ENCODE measurements at places on chromosomes 4 and X. TPM values are rescaled to one million over a fixed set of nuclear protein-coding genes. Genes with fewer than 3 reads are reported as not detected.

GRCh38 chr4:114691865-114692264 lies 93.3 kb downstream of the UGT8 start:
- H3K4me3 ChIP-seq = no peak overlapping the region
- no peak overlapping the region for H3K27ac ChIP-seq
- H3K27me3 ChIP-seq = no peaks in the 10 kb centered on the region
- peaks cover 2% of the 10 kb centered on the region for H3K4me1 ChIP-seq
- no peaks in the 10 kb centered on the region for H3K36me3 ChIP-seq
- DNase-seq = no peak

GRCh38 chrX:119647552-119648420 lies 41.6 kb upstream of the NKRF start:
- no peak for DNase-seq
- no peak overlapping the region for H3K4me3 ChIP-seq
- peaks cover 9% of the 10 kb centered on the region for H3K4me1 ChIP-seq
- H3K27me3 ChIP-seq = no peaks in the 10 kb centered on the region
- no peak overlapping the region for H3K27ac ChIP-seq

DNA sequence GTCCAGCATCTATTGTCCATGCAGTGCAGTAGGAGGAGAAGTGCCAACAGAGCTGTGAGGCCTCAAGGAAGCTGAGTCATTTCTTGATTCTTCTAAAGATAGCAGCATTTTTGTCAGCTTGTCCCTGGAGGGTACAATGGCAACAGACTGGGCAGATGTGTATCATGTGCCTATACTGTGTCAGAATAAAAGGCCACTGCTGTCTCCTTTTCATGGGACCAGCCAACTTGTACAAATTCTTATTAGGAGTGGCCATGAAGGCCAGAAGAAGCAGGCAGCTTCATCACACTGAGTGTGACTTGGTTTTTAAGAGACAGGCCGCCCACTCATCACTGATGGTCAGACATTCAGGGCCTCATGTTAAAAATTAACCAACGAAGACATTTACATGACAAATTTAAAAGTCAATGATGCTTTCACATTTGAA lies 185.0 kb upstream of the FAM241A start:
- no peak overlapping the region for H3K27ac ChIP-seq
- H3K27me3 ChIP-seq = no peaks in the 10 kb centered on the region
- no peaks in the 10 kb centered on the region for H3K4me1 ChIP-seq
- no peak overlapping the region for H3K4me3 ChIP-seq
- H3K36me3 ChIP-seq = no peaks in the 10 kb centered on the region

- no peak overlapping the region for H3K4me3 ChIP-seq
- peaks cover 4% of the 10 kb centered on the region for H3K36me3 ChIP-seq
- no peaks in the 10 kb centered on the region for H3K4me1 ChIP-seq
- no peak overlapping the region for H3K27ac ChIP-seq
Observed at GRCh38 chr4:153741541-153741940, 18.3 kb downstream of the RNF175 start.

DNA sequence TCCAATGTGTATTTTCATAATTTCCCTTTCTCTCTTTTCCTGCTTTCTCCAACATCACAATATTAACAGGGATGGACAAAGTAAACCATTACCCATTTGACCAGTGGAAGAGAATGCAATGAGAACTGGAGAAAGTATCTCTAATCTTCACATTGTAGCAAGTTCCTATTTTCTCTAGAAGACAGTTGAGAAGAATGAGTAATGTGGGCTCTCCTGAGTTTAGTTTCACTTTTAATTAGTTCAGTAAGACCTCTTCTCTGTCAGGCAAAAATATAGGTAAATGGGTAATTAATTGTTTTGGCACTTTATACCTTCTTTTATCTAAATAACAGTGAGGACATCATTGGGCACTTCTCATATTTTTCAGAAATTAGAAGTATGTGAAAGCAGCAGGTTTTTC lies 602.0 kb downstream of the GLUD2 start:
- no peaks in the 10 kb centered on the region for H3K4me1 ChIP-seq
- no peak overlapping the region for H3K4me3 ChIP-seq
- H3K36me3 ChIP-seq = no peaks in the 10 kb centered on the region
- H3K27me3 ChIP-seq = no peaks in the 10 kb centered on the region
- no peak overlapping the region for H3K27ac ChIP-seq
- DNase-seq = no peak

- no peak overlapping the region for H3K27ac ChIP-seq
- H3K36me3 ChIP-seq = peaks cover 5% of the 10 kb centered on the region
- H3K4me1 ChIP-seq = peaks cover 23% of the 10 kb centered on the region
- DNase-seq = no peak
- H3K4me3 ChIP-seq = no peak overlapping the region
Observed at GRCh38 chr4:48841045-48841827, 10.3 kb downstream of the OCIAD1 start.

GRCh38 chr4:144171697-144172096 lies 31.2 kb upstream of the GYPA start:
- no peaks in the 10 kb centered on the region for H3K36me3 ChIP-seq
- peaks cover 2% of the 10 kb centered on the region for H3K27me3 ChIP-seq
- H3K4me1 ChIP-seq = no peaks in the 10 kb centered on the region
- no peak overlapping the region for H3K27ac ChIP-seq

DNA sequence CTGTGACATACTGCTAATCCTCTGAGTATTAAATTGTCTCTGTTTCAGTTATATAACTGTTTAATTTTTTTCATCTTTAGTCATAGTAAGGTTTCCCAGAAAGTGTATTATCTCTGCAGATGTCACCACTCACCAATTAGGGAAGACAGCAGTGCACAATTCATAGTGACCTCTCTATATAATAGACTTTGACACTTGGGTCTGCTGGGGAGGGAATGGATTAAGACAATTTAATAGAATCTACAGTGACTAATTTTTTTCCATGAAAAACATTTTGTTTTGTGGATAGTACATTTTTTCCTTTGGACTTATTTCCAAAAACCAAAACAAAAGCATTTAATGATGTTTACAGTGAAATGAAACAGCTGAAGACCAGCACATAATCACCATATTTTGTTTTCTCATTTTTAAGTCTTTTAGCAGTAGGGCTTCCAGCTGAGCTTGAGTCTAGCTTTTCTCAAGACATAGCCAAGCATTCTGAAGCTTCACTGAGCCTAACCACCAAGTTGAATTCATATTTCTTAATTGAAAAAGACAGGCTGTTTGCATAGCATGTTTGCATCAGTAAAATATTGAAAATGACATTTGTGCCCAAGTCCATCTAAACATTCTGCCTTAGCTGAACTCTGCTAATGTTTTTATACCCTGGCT lies 69.5 kb downstream of the PCDH19 start:
- H3K4me3 ChIP-seq = no peak overlapping the region
- no peak for DNase-seq
- peaks cover 2% of the 10 kb centered on the region for H3K27me3 ChIP-seq
- no peaks in the 10 kb centered on the region for H3K36me3 ChIP-seq
- no peaks in the 10 kb centered on the region for H3K4me1 ChIP-seq

Gene ARHGAP10
- 19.7 TPM for total RNA-seq

Gene NR3C2
- 0.29 TPM for total RNA-seq

Gene GATA1
- not detected for total RNA-seq

Gene TCP11X2
- total RNA-seq = 3.7 TPM
